ENCODE measurements at places on chromosomes 11 and 22. TPM values are rescaled to one million over a fixed set of nuclear protein-coding genes. Genes with fewer than 3 reads are reported as not detected.

DNA sequence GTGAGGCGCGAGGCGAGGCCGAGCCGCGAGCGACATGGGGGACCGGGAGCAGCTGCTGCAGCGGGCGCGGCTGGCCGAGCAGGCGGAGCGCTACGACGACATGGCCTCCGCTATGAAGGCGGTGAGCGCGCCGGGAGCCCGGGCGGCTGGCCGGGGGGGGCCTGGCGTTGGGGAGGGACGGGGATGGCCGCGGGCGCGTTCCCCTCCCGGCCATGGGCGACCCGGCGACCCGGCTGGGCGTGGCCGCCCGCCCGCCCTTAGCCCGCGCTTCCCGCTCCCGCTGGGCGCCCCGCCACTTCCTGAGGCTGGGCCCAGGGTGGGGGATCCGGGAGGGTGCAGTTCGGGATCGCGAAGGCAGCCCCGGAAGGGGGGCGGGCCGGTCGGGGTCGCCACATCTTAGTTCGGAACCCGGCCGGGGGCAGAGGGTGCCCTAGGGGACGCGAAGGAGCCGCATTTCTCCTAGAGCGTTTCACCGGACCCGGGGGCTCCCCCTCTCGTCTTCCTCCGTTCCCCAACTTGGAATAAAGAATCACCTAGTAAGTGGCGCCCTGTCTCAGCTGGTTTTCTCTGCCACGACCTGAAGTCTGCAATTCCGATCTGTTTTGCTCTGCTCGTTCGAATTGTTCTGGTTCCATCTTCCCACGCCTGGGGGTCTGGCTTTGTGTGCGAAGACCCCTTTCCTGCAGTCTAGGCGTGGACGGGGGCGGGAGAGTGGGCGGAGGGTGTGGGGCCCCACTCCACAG is 536 bp downstream of the YWHAH start:
- H3K27ac ChIP-seq, result peak overlapping the region; percentile 49
- peak; percentile 37 for DNase-seq
- H3K27me3 ChIP-seq, result no peaks in the 10 kb centered on the region
- H3K36me3 ChIP-seq, result peaks cover 26% of the 10 kb centered on the region

Gene FGF4
- total RNA-seq, result not detected

DNA sequence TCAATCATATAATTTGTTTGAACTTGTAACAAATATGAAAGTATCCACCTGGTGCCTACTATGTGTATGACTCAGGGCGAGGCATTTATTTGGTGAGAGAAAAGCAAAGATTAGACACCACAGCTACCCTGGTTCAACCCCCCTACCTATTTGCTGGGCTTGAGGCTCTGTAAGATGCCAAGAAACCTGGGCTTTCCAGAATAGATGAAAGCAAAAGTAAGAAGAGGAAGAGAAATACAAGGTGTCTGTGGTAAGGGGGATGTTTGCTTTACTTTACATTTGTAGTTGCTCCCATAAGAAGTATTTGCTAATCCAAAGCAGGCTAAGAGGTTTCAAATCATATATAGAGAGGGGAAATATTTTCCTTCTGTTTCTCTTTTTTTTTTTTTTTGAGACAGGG is 61.7 kb downstream of the DDI1 start:
- no peak overlapping the region for H3K27ac ChIP-seq
- DNase-seq, result no peak
- H3K36me3 ChIP-seq, result no peaks in the 10 kb centered on the region
- H3K4me1 ChIP-seq, result no peaks in the 10 kb centered on the region
- H3K4me3 ChIP-seq, result no peak overlapping the region

DNA sequence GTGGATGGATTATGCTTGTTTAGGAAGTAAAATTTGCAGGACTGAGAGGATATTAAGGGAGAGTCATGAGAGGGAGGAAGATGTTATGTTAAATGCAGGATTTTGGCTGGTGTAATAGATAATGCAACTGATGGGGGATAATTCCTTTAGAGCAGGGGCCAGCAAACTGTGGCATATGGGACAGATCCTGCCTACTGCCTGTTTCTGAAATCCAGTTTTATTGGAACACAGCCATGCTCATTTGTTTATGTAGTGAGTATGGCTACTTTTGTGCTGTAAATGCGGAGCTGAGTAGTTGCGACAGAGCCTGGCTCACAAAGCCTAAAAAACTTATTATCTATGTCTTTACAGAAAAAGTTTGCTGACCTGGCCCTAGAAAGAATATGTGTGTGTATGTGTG is 66.6 kb upstream of the MPPED2 start:
- no peaks in the 10 kb centered on the region for H3K36me3 ChIP-seq
- H3K27ac ChIP-seq, result no peak overlapping the region
- no peaks in the 10 kb centered on the region for H3K4me1 ChIP-seq
- no peak for DNase-seq
- H3K4me3 ChIP-seq, result no peak overlapping the region

DNA sequence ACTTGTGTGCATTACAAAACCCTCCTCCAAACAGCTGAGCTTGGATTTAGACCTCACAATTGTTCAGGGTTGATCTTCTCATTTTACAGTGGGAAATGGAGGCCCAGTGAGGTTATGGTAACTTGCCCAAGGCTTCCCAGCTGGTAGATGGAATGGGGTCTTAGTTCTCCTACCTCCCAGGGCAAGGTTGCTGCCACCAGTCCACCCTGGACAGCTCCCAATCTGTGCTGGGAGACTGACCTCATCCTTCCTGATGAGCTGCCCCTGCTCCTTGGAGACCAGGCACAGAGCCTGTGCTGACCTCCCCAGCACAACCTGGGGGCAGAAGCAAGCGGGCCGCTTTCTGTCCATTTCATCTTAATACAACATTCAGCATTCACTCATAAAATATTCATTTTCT is 190.7 kb downstream of the ST3GAL4 start:
- no peaks in the 10 kb centered on the region for H3K36me3 ChIP-seq
- H3K27me3 ChIP-seq, result peaks cover 5% of the 10 kb centered on the region
- H3K4me1 ChIP-seq, result no peaks in the 10 kb centered on the region
